Frontal cortex (tissue), 4 donors: ENCODE measurements at places on chromosomes 16 and 17. TPM values are rescaled to one million over a fixed set of nuclear protein-coding genes. Genes with fewer than 3 reads are reported as not detected.

The TSNAXIP1 gene
- total RNA-seq, result 4.5 TPM

The ERBB2 gene
- 6.9 TPM for total RNA-seq

The MT4 gene
- not detected for total RNA-seq

The CRYBA1 gene
- not detected for total RNA-seq

The USP7 gene
- 79.5 TPM for total RNA-seq

The PRSS22 gene
- total RNA-seq, result not detected

DNA sequence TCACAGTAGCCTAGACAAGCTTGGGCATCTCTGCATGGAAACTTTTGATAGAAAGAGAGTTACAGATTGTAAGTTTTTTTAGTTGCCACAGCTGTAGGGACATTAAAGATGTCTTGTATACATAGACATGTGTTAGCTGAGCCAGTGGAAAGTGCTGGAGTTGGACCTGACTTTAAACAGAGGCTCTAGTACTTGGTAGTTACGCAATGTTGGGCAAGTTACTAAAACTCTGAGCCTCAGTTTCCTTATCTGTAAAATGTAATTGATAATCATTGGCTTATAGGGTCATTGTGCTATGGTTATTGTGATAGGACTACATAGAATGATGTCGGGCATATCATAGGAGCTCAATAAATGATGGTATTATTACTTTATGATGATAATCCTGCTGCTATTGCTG, 225.8 kb upstream of the CPHXL start:
- no peak for DNase-seq

- DNase-seq, result no peak
Measured at GRCh38 chr16:70699696-70700095, 13.8 kb upstream of the MTSS2 start.

- DNase-seq, result no peak
Measured at GRCh38 chr17:10314329-10314728, 58.5 kb downstream of the MYH13 start.

DNA sequence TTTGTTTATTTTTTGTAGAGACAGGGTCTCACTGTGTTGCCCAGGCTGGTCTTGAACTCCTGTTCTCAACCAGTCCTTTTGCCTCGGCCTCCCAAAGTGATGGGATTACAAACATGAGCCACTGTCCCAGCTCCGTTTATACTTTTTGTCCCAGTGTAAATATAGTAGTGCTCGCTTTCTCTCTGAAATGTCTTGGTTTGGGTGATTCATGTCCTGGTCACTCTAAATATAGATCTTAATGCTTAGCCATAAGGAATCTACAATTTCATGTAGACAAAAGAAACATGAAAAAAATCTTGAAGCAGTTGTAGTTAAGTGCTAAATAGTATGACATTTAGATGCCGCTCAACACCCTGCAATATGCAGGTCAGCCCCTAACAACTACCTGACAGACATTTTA, 126.9 kb downstream of the KATNIP start:
- no peak for DNase-seq

GRCh38 chr16:15765880-15766279, 90.9 kb downstream of the MYH11 start:
- no peak for DNase-seq

DNA sequence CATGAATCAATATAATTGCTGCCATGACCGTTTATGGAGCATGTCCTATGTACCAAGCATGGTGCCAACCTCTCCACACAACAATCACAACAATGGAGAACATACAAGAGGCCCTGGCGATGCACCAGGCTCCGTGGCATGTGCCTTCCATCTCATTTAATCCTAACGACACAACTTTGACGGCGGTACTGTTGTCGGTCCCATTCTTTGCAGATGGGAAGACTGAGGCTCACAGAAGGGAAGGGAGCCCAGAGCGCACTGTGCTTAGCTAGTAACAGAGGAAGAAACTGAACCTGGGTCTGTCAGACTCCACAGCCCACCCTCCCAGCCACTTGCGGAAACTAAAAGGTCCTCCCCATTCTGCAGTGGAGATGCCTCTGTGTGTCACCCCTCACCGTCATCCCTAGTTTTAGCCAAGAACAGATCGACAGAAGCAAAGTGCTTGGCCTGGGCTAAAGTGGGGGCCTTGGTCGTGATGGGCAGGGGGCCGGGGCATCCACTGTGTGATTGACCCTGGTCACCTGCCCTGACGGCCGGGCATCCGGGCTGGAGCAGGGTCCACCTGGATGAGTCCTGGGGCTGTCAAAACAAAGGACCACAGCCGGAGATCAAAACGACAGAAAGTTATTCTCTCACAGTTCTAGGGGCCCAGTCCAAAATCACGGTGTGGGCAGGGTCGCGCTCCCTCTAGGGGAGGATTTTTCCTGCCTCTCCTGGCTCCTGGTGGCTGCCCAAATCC, 183.9 kb downstream of the C16orf95 start:
- DNase-seq, result no peak

DNA sequence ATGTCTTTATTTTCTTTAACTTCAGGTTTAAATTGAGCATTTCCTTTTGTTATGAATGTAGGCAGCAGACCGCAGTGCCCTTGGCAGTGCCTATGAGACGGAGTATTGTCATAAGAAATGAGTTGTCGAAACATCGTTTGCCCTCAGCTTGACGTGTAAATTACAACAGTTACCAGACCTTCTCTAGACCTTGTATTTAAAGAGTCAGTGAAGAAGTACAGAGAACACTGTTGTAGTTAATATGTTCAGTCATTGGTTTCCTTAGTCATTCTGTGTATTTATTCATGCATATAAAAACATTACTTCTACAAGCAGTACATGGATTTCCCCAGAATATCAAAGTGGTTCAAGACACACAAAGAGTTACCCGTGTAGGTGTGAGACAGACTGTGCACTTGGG, 19.0 kb downstream of the IRF8 start:
- no peak for DNase-seq

- DNase-seq, result no peak
Measured at GRCh38 chr16:22732400-22732799, 81.6 kb upstream of the HS3ST2 start.

DNA sequence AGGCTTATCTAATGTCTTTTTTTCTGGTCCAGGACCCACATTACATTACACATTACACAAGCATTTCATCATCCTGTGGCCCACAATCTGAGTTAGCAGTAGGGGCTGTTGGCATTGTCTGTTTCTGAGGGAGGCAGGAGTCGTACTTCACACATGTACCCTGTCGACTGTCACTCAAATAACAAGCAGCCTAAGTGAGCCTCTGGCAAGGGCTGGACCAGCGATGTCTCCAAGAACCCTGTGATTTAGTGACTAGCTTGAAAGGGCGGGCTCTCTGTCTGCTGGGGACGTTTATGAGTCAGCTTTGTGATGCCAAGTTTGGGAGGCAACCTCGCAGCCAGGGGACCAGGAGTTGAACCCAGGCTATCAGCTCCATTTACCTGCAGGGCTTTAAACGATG, 251.4 kb downstream of the HS3ST3B1 start:
- no peak for DNase-seq

DNA sequence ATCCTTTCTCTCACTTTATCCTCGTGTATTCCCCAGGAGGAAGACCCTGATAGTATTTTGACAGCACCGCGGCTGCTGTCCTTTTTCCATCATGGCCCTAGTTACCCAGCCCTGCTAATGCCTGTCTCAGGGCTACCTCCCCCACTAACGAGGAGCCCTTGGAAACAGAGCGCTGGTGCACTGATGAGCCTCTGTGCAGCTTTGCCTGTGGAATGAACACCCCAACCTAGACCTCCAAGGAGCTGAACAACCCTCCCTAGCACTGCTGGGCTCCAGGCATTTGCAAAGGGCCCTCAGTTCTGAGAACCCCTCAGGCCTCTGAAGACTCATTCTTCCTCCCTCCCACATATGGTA, 23.3 kb upstream of the CCL1 start:
- no peak for DNase-seq

DNA sequence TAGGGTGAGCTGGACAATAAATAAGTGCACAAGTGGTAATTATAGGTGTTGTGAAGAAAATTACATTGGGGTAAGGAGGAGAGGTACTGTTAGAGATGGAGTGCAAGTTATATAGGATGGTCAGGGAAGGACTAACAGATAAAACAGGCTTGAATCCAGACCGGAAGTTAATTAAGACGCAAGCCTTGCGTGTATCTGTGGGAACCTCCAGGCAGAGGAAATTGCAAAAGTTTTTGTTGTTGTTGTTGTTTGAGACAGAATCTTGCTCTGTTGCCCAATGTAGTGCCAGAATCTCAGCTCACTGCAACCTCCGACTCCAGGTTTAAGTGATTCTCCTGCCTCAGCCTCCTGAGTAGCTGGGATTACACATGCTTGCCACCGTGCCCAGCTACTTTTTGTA, 2.4 kb upstream of the ZNF18 start:
- no peak for DNase-seq

DNA sequence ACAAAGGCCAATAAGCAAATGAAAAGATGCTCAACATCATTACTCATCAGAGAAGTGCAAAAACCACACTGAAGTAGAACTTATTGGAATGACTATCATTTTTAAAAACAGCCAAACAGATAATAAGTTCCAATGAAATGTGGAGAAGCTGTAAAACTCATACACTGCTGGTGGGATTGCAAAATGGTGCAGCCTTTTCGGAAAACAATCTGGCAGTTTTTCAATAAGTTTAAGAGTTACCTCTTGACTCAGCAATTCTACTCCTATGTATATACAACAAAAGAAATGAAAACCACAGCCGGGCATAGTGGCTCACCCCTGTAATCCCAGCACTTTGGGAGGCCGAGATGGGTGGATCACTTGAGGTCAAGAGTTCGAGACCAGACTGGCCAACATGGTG, 49.3 kb downstream of the AKAP10 start:
- no peak for DNase-seq

DNA sequence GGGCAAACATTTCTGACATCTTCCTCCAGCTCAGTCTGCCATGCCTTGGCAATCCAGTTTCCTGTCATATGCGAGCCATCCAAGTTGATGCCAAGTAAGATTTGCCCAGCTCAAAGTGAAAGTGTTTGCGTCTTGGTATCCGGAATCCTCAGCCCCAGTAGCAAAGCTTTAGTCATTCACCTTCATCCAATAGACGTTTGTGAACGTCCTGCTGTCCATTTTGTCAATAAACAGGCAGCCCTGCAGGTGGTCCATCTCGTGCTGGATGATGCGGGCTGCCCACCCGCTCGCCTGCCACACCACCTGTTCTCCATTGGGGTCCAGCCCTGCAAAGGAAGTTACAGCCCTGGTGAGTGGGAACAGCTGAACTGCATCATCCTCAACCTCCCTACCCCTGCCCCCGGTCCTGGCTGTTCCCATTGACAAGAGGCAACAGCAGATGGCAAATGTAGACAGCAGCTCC, 1.5 kb downstream of the PDF start:
- no peak for DNase-seq

- no peak for DNase-seq
Measured at GRCh38 chr17:69854225-69854780, 220.7 kb upstream of the KCNJ16 start.

GRCh38 chr16:2270070-2270462, 2.1 kb upstream of the RNPS1 start:
- no peak for DNase-seq

- DNase-seq, result no peak
Measured at GRCh38 chr17:69672924-69673323, 258.4 kb downstream of the MAP2K6 start.

- DNase-seq, result no peak
Measured at GRCh38 chr17:63071797-63072196, 105.8 kb downstream of the TANC2 start.

- no peak for DNase-seq
Measured at GRCh38 chr17:68450391-68450790, 6.9 kb downstream of the WIPI1 start.

GRCh38 chr16:8096211-8096610, 494.1 kb downstream of the TMEM114 start:
- no peak for DNase-seq

DNA sequence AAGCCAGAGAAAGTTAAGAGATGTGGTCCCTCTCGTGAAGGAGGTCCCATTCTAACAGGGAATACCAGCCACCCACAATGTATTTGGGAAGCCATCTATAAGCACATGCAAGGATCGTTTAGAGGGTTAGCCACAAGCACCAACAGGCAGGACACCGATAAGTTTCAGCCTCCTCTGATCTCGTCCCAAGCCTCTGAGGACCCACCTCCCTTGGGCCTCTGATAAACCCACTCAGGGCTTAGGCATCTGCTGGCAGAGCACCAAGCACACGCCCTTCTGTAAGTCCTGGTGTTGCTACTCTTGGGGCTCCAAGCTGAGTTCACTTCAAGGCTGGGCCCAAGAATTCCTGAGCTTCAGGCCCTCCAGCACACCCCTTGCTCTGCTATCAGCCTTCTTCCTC, 5.4 kb upstream of the PNPO start:
- DNase-seq, result no peak

GRCh38 chr16:56812884-56813283, 52.1 kb upstream of the SLC12A3 start:
- no peak for DNase-seq

DNA sequence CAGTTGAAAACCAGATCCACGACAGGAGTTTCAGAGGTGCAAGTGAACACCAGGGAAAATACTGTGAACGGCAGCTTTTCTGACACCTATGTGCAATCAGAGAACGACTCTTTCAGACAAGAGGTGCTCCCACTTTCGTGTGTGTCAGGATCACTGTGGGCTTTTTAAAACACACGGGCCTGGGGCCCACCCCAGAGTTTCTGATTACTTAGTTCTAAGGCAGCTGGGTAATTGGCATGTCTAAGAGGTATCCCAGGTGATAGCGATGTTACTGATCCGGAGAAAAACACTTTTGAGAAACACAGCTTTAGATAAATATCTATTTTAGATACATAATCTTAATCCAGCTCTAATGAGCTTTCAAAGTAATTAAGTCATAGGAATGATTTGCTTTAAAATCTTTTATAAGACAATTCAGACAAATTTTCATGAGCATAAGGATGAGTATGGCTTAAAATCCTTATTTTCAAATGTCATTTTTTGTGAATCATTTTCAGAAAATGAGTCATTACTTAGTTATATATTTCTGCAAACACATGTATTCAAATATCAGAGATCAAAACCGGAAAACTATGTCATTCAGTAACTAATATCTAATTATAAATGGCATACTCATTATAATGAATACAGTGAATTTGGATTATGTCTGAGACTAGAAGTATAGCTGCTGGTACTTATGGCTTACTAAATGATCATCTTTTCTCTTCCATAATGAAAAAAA, 217.9 kb upstream of the PSMD7 start:
- DNase-seq, result no peak

- no peak for DNase-seq
Measured at GRCh38 chr17:69943058-69943457, 132.0 kb upstream of the KCNJ16 start.

GRCh38 chr16:30009085-30009862, 1.6 kb downstream of the DOC2A start:
- DNase-seq, result no peak

GRCh38 chr17:66403846-66404556, 101.6 kb downstream of the PRKCA start:
- no peak for DNase-seq

DNA sequence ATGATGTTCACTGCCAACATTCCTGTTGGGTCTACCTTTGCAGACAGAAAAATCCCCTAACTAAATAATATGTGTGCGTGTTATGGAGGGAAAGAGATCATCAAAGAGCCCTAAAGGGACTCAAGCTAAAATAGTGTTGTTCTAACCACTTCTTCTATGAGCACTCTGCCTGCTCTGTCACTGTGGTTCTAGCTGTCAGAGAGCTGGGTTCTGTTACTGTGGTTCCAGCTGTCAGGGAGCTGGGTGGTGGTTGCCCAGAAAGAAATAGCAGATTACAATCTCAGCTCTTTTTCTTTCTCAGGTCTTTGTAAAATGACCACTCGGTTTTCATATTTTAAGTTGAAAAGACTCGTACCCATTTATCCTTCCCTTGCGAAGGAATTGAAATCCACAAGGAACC, 176.3 kb downstream of the HS3ST3A1 start:
- DNase-seq, result no peak

GRCh38 chr16:23976524-23976923, 140.7 kb downstream of the PRKCB start:
- DNase-seq, result no peak
